Umbilical cord (tissue), 2 donors: ENCODE measurements at places on chromosomes 13 and 19.
A peak's percentile ranks its signal among the peaks of the same experiment; 100 is the strongest.

GRCh38 chr13:74620308-74620707, 486.1 kb upstream of the KLF12 start:
- DNase-seq, result no peak

DNA sequence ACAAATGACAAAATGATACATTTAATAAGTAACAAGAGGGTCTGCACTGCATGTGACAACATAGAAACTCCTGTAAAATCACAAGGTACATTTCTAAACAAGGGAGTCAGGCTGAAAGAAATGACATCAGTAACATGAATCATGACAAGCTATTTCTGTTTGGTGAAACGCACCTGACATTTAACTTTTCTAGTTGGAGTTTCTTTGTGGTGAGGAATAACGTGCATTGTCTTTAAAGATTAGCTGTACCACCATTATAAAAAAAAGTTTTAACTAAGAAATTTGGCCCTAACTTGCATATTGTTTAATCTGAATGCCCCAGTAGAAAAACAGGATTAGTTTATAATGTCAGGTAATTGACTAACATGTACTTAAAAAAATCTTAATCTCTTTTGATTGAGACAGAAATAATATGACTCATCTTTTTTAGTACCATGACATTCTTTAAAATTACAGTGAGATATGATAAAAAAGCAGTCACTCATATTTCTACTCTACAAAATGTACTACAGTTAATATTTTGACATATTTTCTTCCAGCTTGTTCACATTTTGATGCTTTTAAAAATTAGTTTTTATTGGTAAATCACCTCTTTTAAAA, 418.2 kb downstream of the KLF12 start:
- no peak for DNase-seq

GRCh38 chr13:59413126-59413525, 750.6 kb downstream of the DIAPH3 start:
- no peak for DNase-seq

DNA sequence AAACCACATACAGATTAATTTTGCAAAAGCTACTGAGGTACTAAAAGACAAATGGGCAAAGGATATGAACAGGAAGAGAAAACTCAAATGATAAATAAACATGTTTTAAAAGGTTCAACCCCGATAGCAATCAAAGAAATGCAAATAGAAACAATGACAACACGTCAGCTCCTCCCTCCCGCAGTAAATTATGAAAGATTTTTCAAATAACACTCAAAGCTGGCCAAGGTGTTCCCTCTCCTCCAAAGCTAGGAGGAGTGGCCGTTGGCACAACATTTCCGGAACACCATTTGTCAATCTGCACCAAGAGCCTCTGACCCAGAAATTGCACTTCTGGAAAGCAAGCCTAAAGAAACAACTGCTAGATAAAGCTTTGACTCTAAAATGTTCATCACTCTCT, 28.3 kb downstream of the INSR start:
- DNase-seq, result no peak

- peak; percentile 56 for DNase-seq
Observed at GRCh38 chr19:5128936-5129389, 160.1 kb downstream of the KDM4B start.

DNA sequence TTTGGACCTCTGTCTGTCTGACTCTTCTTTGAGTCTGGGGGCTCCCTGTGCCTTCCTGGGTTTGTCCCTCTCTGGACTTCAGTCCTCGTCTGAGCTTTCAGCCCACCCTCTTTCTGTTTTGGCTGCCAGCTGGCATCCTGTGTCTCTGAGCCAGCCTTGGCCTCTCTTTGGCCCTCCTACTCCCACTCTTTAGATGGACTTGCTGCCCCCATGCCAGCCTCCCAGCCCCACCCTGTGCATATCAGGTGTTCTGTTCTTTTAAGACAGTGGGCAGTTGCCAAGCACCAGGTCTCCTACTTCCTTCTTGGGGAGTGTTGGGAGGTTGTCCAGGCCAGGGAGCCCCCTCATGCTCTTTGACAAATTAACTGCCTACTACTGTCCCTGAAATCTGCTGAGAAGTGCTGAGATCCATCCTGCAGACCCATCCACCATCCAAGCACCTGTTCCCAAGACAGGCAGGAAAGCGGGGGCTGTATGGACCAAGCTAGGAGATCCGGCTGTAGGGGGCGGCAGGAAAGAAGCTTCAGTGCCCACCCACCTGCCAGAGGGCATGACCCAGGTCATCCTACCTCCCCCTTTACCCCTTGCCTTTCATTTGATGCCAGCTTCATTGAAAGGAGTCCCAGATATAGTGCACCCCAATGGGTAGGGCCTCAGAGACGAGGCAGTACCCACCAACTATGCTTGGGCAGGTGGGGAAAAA, 9.6 kb downstream of the CIC start:
- no peak for DNase-seq

DNA sequence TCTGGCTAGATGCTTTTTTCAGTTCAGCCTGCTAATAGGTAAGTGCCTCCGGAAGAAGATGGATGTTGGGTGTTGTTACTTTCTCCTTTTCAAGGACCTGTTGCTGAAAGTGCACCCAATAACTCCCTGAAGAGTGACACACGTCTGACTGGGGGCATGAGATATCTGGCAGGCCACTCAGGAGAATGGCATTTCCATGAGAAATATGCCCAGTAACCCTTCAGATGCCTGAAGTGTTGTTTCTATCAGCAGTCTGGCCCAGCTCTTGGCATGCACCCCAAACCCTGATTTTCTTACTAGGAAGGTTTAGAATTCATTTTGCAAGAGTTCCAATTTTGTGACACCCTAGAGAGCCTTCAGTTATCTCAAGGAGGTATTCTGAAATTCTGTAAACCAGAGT, 71.5 kb downstream of the ARHGAP35 start:
- DNase-seq, result no peak

DNA sequence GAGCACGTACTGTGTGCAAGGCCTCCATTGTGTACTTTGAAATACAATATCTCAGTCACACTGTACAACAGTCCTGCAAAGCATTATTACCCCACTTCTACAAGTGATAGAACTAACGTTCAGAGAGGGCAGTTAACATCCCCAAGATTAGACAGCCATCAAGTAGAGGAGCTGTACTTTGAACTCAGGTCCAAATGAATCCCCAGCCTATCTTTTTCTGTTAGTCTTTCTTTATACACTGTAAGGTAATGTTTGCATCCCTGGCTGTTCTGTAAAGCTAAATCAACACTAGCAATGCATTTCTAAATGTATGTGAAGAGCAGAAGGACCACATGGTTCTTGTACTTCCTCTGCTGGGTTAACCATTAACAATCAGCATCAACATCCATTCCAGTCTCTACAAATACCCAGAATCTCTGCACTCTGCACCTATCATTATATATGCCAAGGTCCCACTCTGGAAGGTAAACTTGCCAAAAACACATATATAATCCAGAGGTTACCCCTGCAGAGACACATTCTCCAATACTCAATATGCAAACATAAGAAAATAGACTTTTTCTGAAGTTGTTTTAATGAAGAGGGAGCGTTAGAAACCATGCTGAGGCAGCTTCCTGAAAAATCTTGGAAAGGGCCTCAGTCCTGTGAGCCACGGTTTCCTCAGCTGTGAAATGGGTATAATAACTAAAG, 182.3 kb downstream of the MZT1 start:
- DNase-seq, result no peak

DNA sequence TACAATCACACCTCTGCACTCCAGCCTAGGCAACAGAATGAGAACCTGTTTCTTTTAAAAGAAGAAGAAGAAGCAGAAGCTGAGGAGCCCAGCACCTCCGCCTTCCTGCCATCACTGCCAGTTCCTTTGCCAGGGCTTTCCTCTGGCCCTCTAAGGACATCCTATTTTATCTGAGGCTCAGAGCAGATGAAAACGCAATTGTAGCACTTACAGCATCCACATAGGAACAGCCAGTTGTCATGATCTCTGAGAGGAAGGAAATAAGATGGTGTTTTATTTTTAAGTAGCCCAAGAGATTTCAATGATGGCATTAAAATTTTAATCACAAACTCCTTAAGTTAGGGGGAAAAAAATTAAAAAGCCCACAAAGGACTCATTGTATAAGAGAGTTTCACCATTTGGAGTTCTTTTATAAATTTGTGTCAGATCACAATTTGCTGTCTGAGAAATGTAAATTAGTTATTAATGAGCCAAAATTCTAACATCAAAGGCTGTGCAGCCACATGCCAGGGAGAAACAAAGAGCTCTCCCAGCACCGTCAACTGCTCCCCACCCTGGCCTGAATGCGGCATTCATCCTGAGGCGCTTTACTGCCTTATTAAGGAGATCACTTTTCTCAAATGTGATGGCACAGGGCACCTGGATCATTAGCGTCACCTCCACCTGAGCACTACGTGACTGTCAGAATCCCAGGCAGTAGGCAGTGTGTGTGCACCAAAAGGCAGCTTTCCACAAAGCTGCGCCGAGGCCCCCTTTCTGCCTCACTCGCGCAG, 393.0 kb downstream of the FOXO1 start:
- DNase-seq, result no peak
